ENCODE measurements at places on chromosomes 16 and 17. TPM values are rescaled to one million over a fixed set of nuclear protein-coding genes. Genes with fewer than 3 reads are reported as not detected.
A peak's percentile ranks its signal among the peaks of the same experiment; 100 is the strongest.

GRCh38 chr17:79993390-79994227 is 42.1 kb downstream of the TBC1D16 start:
- DNase-seq: peak; percentile 94

GRCh38 chr16:27234603-27235002 is 31.3 kb downstream of the KDM8 start:
- no peak for DNase-seq

DNA sequence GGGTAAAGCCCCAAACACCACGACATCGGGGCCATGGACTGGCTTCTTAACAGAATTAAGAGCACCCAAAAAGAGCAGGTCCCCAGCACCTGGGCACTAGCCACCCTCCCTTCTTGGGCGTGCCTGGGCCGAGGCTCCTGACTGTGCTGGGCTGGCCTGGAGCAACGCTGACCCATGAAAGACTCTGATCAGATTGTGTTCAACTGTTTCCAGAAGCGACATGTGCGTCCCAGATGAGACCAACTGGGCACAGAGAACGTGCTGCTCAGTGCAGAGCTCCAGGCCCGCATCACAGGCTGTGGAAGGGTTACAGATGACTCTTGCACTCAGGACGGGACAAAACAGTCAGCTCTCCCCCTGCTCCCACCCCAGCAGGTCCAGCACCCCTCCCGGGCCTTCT is 100.7 kb downstream of the KCNJ12 start:
- no peak for DNase-seq

DNA sequence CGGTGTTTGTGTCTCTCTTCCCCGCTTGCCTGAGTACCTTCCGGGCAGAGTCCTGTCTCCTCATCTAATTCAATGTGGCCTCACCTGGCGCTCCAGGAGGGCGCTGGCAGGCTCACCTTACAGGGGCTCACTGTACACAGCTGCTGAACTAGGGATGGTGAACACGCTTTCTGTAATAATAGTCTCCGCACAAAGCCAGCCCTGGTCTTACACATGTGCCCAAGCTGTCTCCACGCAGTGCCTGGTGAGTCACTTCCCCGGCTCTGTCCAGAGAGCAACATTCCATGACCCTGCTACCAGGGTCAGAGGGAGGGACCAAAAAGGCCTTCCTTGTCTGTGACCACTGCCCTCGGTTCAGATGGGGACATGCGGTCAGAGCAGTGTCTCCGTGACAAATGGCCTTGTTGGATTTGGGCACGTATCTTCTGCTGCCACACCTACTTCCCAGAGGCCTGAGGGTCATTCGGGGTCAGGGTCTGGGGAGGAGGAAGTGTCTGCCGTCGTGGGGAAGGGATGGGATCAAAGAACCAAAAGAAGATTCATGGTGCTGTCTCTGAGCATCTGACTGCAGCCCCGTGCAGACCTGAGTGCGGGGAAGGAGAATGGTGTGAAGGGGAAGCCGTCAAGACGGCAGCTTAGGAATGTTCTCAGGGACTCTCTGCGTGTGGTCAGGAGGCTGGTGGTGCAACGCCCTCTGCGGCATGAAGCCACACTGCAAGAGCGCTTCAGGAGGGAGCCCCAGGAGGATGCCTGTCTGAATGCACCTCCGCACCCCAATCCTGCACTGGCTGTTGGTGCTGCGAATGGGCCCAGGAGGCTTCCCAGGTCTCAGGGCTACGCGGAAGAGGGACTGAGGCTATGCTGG is 68.8 kb downstream of the IL21R start:
- peak; percentile 74 for DNase-seq

GRCh38 chr17:45143767-45144198 is 4.5 kb upstream of the HEXIM1 start:
- peak; percentile 80 for DNase-seq

- DNase-seq: no peak
Measured at GRCh38 chr17:81832608-81833159, 407 bp downstream of the MCRIP1 start.

- DNase-seq: no peak
Measured at GRCh38 chr17:80908776-80909175, 82.9 kb upstream of the CHMP6 start.

DNA sequence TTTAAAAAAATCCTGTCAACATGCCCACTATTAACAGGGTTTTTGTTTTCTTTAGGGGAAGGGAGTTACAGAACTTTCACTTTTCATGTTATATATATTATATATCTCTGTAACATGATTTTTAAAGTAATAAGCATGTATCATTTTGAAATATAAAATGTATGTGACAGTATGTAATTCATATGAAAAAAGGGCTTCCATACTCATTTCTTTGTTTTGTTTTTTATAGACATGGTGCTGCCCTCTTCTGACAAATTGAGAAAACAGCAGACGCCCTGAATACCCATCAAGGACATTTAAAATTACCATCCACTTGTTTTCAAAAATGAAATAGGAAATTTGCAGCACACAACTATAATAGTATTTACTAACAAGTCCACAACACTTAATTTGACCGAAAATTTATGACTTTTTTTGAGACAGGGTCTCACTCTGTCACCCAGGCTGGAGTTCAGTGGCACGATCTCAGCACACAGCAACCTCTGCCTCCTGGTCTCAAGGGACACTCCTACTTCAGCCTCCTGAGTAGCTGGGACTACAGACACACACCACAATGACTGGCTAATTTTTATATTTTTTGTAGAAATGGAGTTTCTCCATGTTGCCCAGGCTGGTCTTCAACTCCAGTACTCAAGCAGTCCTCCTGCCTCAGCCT is 30.4 kb downstream of the CFDP1 start:
- peak; percentile 60 for DNase-seq

- DNase-seq: no peak
Measured at GRCh38 chr17:55063885-55064874, 95.6 kb downstream of the STXBP4 start.

GRCh38 chr17:77423589-77424451 is 283.1 kb downstream of the SEC14L1 start:
- DNase-seq: peak; percentile 98

DNA sequence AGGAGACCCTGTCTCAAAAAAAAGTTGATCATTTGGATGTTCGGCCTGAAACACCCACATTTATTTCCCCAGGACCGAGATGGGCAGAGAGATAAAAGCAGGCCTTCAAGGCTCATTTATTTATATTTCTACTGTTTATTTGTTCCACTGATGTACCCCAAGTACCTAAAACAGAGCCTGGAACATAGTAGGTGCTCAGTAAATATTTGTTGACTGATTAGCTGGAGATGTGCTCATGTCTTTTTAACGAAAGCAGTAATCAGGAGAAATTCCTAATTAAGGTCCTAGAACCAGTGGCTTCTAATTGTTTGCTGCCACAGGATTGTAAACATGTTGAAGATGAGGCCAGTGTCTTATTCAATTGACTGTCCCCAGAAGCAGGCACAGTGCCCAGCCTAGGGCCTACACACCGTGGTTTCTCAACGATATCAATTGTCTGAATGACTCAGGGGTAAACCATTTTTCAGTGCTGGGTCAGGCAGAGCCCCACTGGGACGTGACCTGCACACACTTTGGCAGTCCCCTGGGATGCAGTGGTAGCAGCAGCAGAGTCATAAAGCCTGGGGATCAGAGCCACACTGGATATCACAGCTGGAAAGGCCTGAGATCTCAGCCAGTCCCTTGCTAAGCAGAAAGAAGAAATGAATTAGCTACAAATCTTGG is 34.8 kb downstream of the SOST start:
- DNase-seq: peak; percentile 70

- no peak for DNase-seq
Measured at GRCh38 chr17:73650140-73650539, 5.9 kb upstream of the SDK2 start.

DNA sequence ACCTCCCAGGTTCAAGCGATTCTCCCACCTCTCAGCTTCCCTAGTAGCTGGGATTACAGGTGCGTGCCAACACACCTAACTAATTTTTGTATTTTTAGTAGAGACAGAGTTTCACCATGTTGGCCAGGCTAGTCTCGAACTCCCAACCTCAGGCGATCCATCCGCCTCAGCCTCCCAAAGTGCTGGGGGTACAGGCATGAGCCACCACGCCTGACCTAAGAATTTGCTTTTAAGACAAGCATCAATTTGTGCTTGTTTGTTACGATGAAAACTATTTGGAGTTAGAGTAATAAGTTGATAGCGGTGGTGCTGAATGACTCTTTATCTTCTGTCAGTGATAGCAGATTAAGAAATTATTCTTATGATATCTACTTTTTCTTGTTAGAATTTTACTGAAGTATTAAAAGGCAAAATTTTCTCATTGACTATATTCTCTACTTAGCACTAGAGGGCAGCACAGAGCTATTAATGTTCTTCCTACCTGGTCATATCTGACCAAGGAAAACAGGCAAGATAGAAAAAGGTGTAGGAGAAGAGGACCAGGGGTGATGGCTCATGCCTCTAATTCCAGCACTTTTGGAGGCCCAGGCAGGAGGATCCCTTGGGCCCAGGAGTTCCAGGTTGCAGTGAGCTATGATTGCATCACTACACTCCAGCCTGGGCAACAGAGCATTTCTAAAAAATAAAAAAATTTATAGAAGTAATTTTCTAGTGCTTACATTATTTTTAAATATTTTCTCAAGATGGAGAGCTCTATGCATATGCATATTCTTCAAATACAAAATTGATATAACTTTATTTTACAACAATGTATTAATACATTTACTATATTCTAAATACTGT is 24.5 kb downstream of the STXBP4 start:
- peak; percentile 54 for DNase-seq

DNA sequence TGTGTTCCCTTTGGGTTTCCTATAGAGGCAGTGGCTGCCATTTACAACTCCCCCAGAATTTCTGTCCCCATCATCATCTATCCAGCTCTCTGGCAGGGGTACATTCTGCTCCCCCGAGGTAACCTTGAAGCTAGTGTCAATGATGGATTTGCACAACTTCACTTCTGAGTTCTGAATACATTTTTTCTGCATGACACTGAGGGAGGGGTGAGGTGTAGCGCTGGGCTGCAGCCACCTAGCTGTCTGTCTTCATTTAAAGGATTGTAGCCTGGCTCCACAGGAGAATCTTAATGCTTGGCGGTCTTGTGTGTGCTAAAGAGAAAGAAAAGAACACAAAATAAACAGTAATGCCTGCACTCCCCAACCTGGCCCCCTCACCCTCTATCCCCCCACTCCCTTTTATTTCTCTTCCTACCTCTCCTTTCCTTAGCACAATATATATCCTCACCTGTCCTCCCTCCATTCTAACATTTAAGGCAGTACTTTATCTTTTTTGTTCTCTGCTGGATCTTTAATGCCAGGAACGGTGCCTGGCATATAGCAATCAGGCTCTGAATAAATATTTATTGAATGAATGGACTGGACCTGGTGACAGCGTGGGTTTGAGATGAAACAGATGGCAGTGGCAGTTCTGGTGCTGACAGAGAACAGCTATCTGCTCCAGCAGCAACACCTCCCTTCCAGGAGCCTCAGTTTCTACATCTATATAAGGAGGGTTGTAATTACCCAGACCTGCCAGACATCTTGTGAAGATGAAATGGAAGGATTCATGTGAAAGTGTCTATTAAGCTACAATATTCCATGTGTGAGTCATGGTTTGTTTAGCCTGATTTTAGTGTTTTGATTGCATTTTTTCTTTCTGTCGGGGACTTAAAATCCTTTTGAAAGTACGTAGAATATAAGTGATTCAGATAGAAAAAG is 163.5 kb upstream of the CDH11 start:
- DNase-seq: peak; percentile 55

- DNase-seq: peak; percentile 52
Measured at GRCh38 chr16:46573008-46573833, 48.0 kb downstream of the SHCBP1 start.

DNA sequence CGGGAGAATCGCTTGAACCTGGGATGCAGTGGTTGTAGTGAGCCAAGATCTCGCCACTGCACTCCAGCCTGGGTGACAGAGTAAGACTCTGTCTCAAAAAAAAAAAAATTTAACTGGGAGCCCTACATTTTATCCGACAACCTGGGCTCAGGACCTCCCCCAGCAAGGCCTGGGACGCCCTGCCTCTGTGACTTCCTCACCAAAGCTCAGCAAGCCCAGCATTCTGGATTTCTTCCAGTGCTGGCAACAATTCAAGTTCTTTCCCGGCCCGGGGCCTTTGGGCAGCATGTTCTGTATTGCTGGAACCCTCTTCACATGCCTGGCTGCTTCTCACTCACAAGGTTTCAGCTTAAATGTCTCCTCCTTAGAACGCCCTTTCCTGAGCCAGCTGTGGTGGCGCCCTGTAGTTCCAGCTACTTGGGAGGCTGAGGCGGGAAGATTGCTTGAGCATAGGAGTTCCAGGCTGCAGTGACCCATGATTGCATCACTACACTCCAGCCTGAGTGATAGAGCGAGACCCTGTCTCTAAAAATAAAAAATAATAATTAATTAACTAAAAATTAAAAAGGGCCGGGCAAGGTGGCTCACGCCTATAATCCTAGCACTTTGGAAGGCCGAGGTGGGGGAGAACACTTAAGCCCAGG is 15.9 kb upstream of the MEIOB start:
- no peak for DNase-seq

DNA sequence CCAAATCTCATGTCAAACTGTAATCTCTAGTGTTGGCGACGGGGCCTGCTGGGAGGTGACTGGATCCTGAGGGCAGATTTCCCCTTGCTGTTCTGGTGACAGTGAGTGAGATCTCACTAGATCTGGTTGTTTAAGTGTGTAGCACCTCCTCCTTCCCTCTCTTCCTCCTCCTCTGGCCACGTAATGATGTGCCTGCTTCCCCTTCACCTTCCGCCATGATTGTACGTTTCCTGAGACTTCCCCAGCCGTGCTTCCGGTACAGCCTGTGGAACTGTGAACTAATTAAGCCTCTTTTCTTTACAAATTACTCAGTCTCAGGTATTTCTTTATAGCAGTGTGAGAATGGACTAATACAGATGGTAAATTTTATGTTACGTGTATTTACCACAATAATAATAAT is 49.2 kb downstream of the METTL16 start:
- no peak for DNase-seq

- DNase-seq: peak; percentile 97
Measured at GRCh38 chr17:70405492-70406220, 236.3 kb downstream of the KCNJ2 start.

DNA sequence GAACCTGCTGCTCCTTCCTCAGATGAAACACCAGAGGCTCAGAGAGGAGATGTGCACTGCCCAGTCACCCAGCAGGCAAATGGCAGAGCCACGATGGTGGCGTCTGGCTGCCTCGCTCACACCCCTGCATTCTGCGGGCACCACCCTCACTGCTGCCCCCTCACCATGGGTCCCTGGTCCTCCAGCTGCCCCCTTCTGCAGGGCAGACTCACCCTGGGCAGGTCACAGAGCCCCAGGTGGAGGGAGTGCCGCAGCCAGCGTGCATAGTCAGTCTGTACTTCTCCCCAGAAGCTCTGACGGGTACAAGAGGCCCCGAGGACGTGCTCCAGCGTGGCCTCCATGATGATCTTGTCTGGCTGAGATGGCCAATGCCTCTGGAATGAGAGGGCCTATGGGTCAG is 52.9 kb downstream of the RMI2 start:
- DNase-seq: no peak

GRCh38 chr17:82412535-82413520 is 5.3 kb upstream of the HEXD start:
- no peak for DNase-seq

GRCh38 chr17:6276711-6277110 is 158.2 kb downstream of the AIPL1 start:
- DNase-seq: no peak

Gene HP
- polyA plus RNA-seq: not detected

Gene MSL1
- polyA plus RNA-seq: 38.4 TPM

Gene CLEC10A
- polyA plus RNA-seq: not detected
